ENCODE measurements at places on chromosomes 3 and 15.

DNA sequence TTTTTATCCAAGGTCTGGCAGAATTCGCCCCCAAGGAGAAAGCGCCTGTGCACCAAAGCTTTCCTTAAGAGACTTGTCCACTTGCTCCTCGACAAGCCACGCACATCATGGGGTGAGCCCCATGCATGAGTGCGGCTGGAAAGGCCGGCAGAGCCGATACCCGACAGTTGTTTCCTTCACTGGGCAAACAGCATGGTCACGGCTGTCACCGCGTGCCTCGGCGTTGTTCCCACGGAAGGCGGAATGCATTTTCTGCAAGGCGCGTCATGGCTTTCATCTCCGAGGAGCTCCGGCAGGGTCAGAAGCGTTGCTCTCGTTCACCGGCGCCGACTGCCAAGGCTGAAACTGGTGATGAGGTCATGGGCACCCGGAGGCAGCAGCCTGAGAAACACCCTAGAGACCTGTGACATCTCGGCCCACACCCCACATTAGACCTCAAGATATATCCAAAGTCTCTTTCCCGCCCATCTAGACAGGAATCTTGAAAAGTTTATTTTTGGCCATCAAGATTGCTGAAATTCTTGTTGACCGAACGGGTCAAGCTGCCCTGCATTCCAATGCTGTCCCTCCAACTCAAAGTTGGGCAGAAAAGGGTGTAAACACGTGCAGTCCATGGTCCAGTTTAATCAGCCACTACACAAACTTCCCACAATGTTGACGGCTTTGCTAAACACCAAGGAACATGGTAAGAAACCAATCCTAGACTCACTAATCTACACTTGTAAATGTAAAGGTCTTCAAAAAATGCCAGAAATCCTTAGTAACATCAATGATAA lies 604 bp upstream of the TJP1 start:
- peak; percentile 86 for DNase-seq

- no peak for DNase-seq
Measured at GRCh38 chr15:57205027-57205855, 171.1 kb upstream of the CGNL1 start.

DNA sequence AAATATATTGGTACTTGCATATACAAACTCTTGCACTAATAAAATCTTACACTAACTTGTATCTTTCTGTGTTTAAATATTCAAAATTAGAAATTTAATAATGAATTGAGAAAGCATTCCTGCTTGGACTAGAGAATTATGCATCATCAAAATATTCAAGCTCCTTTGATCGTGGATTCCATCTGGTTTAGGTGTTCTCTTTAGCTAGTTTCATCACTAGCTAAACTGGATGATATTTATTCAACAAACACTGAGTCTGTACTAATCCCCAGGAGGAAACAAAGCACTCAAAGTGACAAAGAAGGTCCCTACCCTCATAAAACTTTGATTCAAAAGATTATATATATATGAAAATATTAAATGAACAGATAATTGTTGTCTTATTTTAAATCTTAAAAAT lies 1360.9 kb upstream of the ALCAM start:
- no peak for DNase-seq

DNA sequence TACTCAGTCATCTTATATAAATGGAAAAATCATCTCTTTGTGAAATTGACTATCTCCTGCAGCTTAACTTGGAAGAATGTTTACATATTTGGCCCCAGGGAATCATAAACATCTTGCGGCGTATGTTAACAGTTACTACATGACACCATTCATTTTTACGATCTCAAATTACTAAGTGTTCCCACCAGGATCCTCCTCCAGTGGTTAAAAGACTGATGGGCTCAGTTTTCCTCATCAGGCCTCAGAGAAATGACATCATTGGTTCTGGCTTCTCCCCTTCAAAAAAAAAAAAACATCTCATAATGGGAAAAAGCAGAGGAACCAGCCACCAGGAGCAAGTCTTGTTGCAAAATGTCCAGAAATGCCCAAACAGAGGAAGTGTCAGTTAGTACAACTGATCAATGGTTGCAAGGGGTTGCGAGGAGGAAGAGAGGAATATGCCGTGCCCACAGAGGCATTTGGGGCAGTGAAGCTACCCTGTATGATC lies 70.5 kb upstream of the LIPC start:
- DNase-seq: peak; percentile 65

DNA sequence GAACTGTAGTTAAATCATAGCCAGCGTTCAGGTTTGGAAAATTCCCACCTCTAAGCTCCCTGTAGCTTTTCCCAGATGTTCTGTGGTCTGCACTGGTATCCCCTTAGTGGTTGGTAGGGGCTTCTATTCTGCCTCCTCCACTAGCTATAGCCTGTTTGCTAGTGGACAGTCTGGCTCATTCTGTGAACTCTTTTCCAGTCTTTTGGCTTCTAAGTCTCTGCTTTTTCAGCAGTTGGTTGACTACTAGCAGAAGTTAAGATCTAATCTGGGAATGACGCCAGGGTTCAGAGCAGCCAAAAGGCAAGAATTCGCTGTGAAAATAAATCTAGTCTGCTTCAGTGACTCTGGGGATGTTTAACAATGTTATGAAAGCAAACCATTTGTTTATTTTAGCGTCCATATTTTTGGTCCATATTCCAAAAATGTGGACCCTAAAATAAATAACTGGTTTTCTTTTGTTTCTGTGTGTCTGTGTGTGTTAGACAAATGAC lies 73.7 kb upstream of the WDR72 start:
- DNase-seq: peak; percentile 3

GRCh38 chr3:127473244-127474024 lies 117.1 kb downstream of the TPRA1 start:
- no peak for DNase-seq

GRCh38 chr3:7562892-7563291 lies 702.0 kb downstream of the GRM7 start:
- no peak for DNase-seq

DNA sequence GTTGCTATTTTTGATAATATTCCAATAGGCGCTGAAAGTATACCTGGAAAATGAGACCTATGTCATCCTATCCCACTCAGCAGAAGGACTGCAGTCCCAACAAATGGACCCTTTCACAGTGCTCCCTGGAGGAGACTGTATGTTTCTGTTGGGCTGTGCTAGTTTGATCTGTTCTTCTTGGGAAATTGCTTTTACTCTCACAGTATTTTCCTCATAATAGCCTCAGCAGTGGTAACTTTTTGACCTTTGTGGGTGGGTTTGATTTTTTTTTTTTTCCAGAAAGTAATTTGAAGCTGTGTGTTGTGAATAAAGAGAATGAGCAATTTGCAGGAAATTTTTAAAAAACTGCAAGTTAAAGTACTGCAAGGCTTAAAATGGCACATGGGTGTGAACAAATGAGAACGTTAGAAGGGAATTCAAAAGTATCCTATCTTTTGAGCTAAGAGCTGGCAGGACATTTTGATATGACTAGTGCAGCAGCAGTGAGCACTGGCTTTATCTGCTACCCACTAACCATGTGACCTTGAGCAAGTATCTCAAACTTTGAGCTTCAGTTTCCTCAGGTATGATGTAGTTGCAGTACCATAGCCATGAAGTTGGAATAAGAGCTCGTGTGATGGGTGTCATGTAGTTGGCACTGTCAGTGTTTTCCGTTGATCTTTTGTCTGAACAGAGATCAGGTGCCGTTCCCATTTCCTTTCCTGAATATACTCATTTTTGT lies 118.4 kb downstream of the ATG7 start:
- no peak for DNase-seq

DNA sequence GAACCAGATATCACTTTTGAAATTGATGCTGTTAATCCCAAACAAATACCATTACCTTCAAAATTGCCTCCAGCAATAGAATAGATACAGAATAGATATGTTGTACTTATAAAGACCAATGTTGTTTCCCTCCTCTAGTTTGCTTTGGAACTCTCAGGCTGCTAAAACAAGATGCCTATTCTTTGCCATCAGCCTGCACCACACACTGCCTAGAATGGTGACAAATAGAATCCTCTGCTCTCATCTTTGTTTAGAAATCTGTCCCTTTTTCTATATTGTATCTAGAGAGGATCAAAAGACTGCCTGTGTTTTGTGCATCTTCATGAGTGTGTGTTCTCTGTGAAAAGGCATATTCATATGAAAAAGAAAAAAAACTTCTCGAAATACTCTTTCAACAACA lies 349.2 kb upstream of the CCDC54 start:
- no peak for DNase-seq

- DNase-seq: no peak
Measured at GRCh38 chr3:14230729-14231128, 52.1 kb downstream of the LSM3 start.

GRCh38 chr3:128523591-128523990 lies 30.6 kb upstream of the GATA2 start:
- no peak for DNase-seq

DNA sequence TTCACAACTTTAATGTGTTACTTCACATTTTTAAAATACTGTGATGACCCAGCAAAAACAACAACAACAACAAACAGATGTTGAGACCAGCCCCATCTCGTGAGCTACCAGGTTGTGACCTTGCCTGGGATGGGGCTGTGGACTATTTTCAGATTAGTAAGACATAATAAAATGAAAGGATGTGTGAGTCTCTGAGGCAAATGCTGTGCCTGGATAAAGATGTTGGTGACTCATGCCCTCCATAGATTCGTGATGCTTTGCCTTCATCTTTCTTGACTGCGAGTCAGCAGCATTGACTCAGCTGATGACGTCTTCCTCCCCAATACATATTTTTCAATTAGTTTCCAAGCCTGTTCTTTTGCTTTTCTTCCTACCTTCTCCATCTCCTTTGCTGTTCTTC lies 453.0 kb upstream of the CFAP20DC start:
- DNase-seq: peak; percentile 5

GRCh38 chr15:65930134-65930533 lies 60.8 kb downstream of the RAB11A start:
- no peak for DNase-seq

DNA sequence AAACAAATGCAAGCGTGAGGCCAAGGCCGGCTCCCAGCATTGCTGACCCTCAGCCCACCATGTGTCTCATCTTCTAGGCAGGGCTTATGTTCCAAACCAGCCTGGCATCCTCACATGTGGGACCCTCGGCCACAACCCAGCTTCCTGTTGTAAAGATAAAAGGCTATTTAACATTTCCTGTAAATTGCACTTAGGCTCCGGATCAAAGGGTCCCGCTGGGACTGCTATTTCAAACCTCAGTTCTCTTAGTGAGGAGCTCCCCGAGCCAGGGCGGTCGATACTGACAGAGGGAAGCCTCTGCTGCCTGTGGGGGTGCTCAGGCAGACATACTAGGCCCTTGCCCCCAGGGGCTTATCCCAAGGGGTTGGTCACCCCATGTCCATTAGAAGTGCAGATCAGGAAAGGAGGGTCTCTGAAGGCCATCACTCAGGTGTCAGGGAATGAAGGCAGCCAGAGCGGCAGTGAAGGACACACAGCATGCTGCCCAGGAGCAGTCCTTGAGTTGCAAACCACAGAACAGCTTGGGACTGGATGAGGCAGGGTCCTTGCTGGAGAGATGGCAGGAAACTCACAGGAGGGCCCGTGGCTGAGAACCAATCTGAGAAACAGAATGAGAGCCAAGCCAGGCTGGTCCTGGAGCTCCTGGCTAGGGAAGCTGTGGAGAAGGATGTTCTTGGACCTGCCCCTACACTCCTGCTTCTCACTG lies 239.9 kb downstream of the TLE3 start:
- no peak for DNase-seq

GRCh38 chr3:5198986-5199731 lies 11.7 kb downstream of the EDEM1 start:
- DNase-seq: no peak

GRCh38 chr15:63528138-63528659 lies 23.8 kb downstream of the USP3 start:
- DNase-seq: no peak

- no peak for DNase-seq
Measured at GRCh38 chr3:180693656-180694055, 14.4 kb upstream of the CCDC39 start.

GRCh38 chr3:9352917-9353752 lies 9.7 kb upstream of the THUMPD3 start:
- peak; percentile 63 for DNase-seq

- DNase-seq: no peak
Measured at GRCh38 chr3:193129607-193130006, 111.4 kb upstream of the PLAAT1 start.

- DNase-seq: no peak
Measured at GRCh38 chr15:88865498-88866099, 29.7 kb downstream of the HAPLN3 start.

DNA sequence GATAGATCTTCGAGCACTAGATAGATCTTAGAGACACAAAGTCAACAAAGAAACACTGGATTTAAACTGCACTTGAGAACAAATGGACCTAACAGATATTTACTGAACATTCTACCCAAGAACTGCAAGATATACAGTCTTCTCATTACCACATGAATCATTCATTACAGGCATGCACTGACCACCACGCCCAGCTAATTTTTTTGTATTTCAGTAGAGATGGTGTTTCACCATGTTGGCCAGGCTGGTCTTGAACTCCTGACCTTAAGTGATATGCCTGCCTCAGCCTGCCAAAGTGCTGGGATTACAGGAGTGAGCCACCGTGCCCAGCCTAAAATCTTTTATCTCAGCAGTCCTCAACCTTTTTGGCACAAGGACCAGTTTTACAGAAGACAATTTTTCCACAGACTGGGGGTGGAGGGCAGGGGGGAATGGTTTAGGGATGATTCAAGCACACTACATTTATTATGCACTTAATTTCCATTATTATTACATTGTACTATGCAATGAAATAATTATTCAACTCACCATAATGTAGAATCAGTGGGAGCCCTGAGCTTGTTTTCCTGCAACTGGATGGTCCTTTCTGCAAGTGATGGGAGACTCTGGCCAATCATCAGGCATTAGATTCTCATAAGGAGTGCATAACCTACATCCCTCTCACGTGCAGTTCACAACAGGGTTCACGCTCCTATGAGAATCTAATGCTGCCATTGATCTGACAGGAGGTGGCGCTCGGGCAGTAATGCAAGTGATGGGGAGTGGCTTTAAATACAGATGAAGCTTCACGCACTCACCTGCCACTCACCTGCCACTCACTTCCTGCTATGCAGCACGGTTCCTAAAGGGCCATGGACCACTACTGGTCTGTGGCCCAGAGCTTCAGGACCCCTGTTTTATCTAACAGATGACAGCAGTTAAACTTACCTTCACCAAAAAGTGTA lies 21.7 kb downstream of the CSNK1G1 start:
- no peak for DNase-seq

- no peak for DNase-seq
Measured at GRCh38 chr15:100818927-100819326, 60.7 kb upstream of the ALDH1A3 start.

- no peak for DNase-seq
Measured at GRCh38 chr15:44719293-44719999, 8.1 kb downstream of the B2M start.

- DNase-seq: no peak
Measured at GRCh38 chr3:171817074-171817800, 7.0 kb upstream of the PLD1 start.
